ENCODE measurements at places on chromosomes 16 and 17. TPM values are rescaled to one million over a fixed set of nuclear protein-coding genes. Genes with fewer than 3 reads are reported as not detected.
A peak's percentile ranks its signal among the peaks of the same experiment; 100 is the strongest.

- DNase-seq: no peak
Observed at GRCh38 chr17:37825851-37826250, 81.0 kb upstream of the HNF1B start.

Gene CCDC78
- 1.8 TPM for total RNA-seq

GRCh38 chr17:59002848-59003247 is 103.8 kb downstream of the TRIM37 start:
- no peak for DNase-seq

DNA sequence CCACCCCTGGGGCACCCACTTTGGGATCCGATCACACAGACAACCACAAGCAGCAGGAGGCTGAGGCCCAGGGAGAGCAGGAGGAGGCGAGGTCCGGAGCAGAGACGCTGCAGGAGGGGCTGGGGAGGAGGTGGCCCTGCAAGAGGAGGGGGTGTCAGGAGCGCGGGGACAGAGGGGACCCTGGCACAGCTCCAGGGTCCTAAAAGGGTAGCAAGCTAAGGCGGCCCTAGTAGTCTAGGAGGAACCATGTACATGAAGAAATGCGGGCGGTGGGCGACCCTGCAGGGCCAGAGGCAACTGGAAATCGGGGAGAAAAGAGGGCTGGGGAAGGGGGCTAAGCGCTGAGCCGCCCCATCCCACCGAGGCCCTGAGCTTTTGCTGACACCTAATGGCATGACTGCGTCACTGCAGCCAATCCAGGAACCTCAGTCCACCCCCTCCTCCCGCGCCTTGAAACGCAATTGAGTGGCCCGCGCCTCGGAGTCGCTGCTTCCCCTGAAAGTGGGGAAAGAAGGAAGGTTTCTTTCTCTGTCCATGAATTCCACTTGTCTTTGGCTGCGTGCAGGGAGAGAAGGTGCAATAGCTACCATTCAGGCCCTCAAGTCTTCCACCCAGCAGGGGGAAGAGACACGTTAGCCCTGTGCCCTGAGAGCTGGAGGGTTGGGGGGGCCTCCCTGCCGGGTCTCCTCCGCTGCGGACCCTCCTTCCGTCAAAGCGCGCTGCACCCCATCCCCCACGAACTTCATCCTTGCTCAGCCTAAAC is 1.8 kb downstream of the ASGR1 start:
- DNase-seq: peak; percentile 59

Gene GDPD1
- 0.49 TPM for total RNA-seq

- DNase-seq: no peak
Observed at GRCh38 chr17:58307468-58308172, 21.0 kb downstream of the TSPOAP1 start.

GRCh38 chr16:58499615-58500351 is at the start of gene NDRG4:
Gene NDRG4 (plus strand): TSS chr16:58500143. CDS start chr16:58500249, 106 bp downstream.
- peak; percentile 74 for DNase-seq

DNA sequence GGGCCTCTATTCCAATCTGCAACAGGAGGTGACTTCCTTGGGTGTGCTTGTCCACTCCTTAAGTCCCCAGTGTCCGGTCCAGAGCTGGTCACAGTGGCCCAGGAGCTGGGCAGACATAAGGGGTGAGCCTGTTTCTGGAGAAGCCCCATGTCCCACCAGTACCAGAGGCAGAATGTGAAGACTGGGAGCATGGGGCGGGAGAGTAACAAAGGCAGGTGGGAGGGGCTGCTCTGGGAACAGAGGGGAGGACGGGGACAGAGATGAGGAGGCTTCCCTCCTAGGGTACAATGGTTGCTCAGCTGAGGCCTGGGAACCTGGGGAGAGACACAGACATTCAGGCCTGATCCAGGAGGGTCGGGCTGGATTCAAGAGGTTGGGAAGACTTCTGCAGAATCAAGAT is 323.3 kb upstream of the TNRC6C start:
- no peak for DNase-seq

Gene HBM
- not detected for total RNA-seq

Gene TNP2
- total RNA-seq: not detected

DNA sequence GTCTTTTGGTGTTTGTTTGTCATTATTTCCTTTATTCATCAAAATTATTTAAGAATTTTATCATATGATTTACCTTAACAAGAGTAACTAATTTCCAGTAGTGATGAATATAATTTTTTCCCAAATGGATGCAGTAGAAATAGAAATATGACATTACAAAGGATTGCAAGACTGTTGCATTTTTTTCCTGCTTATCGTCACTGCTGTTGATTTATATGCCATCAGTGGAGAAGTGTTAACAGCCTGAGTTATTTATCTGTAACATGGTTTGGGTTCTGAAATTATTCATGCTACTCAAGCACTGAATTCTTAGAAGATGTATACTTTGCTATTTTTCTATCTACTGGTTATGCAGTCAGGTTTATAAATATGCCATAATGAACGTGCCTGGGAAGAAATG is 68.6 kb downstream of the TMEM100 start:
- DNase-seq: no peak

Gene PLA2G10
- total RNA-seq: not detected

GRCh38 chr16:67391424-67392300 is 1.6 kb downstream of the TPPP3 start:
- DNase-seq: no peak

DNA sequence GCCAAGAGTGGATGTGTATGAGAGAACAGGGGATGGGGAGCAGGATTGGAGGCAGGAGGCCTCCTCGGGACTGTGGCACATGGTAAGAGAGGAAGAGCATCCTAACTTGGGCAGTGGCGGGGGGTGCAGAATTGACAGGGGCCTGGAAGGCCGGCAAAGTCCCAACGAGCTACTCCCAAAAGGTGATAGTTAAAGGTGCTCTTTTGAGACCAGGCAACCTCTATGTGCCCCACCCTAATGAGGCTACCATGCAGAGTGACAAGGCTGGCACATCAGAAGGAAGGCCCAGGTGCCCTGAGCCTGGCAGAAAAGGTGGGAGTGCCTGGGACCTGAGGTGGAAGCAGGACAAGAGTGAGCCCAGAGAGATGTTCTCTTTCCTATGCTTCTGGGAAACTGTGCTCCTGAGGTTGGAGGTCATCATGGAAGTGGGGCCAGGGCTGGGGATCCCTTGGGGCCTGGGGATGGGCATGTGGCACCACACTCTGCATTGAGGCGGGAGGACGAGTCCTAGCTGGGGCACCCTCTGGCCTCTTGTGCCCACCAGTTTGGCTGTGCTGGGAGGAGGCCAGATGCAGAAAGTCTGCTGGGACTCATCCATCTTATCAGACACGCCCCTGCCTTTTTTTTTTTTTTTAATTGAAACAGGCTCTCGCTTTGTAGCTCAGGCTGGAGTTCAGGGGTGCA is 5.9 kb downstream of the RAB11FIP4 start:
- no peak for DNase-seq

Gene ZSCAN10
- total RNA-seq: not detected

Gene MIF4GD
- 3.8 TPM for total RNA-seq

Gene SRCIN1
- not detected for total RNA-seq

DNA sequence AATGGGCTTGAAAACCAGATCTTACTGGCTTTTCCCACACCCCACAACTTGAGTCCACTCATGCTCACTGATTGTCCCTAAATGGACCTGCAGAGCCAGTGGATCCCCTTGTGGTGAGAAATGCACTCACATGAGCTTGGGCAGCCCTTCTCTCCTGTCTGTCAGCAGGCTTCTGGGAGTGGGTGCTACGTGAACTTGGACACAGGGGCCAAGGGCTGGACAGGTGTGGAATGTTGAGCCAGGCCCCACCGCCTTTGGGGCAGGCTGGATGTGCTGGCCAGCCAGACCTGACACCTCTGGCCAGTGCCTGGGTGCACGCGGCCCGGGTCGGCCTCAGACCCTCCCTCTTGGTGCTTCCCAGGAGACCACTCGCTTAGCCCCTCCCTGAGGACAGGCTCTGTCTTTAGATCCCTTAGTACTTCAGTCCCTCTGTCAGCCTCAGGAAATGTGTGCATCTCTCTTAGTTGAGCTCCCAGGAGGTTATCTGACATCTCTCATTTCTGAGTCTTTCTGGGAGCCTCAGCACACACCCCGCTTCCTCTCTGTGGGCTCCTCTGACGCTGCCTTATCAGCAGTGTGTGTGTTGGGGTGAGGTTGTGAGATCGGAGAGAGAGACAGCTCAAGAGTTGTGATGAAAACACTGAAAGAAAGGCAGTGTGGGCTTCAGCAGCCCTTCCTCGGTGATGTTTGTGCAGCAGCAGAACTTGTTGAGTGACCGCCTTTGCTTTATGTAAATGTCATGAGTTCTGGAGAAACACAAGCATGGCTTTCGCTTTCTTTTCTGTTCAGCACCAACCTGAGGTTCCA is 117.0 kb downstream of the RAB11FIP4 start:
- no peak for DNase-seq

- no peak for DNase-seq
Observed at GRCh38 chr17:51258756-51259563, 889 bp downstream of the MBTD1 start.

DNA sequence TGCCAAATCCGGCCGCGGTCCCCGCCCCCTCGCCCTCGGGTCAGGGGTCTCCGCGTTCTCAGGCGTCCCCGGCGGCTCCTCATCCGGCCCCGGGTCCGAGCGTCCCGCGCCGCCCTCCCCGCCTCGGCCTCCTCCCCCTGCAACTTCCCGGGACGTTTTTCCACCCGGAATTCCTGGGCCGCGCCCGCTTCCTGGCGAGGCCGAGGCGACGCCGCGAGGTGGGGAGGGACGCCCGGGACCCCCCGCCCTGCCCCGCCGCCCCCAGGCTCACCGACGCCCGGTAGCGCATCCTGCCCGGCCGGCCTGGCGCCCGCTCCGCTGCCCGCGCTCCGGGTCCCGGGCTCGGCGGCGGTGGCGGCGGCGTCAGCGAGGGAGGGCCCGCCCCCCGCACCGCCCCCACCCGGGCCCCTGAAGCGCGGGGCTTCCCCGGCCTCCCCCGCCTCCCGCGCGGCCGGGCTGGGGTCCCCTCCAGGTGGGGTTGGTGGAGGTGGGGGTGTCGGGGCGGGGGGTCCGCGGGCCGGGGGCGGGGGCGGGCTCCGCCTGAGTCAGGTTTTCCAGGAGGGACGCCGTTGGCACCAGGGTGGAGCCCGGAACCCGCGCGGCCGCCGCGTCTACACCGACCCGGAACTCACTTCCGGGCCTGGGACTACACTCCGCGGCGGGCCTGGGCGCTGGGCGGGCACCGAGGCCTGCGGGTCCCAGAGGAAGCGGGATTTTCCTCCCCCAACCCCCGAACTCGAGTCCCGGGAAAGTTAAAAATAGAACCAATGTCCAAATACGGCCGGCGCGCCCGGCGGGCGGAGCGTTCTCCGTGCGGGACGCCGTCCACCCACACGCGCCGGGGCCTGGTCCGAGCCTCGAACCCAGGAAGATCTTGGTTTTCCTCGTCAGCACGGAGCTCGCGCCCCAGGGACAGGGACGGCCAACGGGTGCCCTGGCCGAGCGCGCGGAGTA is 6.8 kb downstream of the MYO1C start:
- DNase-seq: peak; percentile 59

GRCh38 chr16:77499373-77500285 is 64.8 kb upstream of the ADAMTS18 start:
- DNase-seq: peak; percentile 74

GRCh38 chr16:56477096-56477878 is 25.9 kb downstream of the OGFOD1 start:
- peak; percentile 84 for DNase-seq

Gene CUEDC1
- 25.7 TPM for total RNA-seq

GRCh38 chr17:77366558-77367245 is 225.9 kb downstream of the SEC14L1 start:
- DNase-seq: peak; percentile 61

Gene KRT15
- total RNA-seq: 0.63 TPM

Gene TMEM88
- total RNA-seq: 0.18 TPM

- DNase-seq: peak; percentile 15
Observed at GRCh38 chr17:76036497-76037261, 9.6 kb upstream of the EVPL start.

DNA sequence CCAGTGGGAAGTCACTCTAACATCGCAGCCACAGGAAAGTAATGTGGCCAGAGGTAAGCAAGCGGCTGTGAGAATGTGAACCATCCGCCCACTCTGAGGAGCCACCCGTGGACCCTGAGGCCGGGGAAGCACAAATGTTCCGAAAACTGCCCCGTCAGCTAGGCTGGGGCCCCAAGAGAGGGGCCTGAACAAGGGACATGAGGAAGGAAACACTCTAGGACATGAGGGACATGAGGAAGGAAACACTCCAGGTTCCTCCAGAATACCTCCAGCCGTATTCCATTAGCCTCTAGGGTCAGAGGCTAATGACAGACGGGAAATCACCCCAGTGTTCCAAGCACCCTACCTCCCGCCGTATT is 317 bp downstream of the TEFM start:
- DNase-seq: no peak

Gene RHBDL3
- total RNA-seq: not detected

GRCh38 chr16:80851831-80852230 is 47.4 kb upstream of the CDYL2 start:
- no peak for DNase-seq

Gene BICDL2
- not detected for total RNA-seq

DNA sequence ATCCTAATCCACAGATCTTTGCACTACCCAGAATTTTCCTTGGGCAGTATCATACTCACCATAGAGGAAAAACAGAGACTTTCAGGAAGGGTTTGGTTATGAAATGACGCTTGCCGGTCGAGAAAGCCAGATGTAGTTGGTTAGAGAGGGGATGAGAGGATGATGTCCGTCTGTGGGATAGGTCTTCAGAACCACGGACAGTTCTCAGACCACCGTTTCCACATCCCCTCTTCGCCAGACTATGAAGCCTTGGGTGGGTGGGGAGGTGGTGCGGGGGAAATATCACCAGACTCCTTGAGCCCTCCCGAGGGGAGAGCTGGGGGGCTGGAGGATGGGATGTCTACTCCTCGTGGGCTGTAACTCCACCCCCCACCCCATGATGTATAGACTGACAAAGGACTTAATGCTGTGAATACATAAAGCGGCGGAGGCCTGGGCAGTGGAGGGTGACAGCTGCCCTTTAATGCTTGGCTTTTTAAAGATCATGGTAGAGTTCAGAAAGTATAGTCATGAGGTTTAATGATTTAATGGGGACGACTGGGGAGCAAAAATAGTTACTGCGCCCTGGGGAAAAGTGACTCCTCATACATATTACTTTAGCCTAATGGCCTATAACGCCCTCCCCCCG is 96.6 kb downstream of the MRM1 start:
- DNase-seq: peak; percentile 2

DNA sequence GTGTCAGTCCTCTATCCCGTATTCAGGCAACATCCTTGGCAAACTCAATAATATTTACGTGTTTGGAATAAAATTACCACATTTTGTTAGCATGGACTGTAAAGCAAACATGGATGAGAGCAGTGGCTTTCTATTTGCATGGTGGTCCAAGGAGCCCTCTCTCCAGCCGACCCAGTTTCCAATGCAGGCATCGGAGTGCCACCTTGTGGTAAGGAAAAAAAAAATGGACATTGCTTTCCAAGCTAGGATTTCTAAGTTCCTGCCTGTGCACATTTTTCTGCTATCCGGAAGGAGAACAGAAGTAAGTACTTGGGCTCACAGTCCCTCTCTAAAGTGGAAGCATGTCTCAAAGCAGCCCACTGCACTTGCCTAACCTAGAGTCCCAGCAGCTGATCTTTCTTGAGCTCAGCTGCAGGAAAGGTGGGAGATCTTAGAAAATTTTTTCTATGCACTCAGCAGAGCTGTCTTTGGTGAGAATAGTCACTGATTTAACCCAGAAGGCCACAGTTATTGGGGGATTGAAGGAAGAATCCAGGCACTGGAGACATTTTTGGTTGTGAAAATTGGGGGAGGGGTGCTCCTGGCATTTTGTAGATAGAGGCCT is 46.0 kb upstream of the ERCC4 start:
- DNase-seq: peak; percentile 9
